ENCODE measurements at places on chromosomes 12 and 14.

- DNase-seq: peak; percentile 31
Observed at GRCh38 chr12:120110550-120111501, 5.7 kb downstream of the RAB35 start.

GRCh38 chr12:1117371-1117770 is 126.3 kb downstream of the ERC1 start:
- no peak for DNase-seq

GRCh38 chr12:58877243-58877743 is 43.0 kb downstream of the LRIG3 start:
- no peak for DNase-seq

- no peak for DNase-seq
Observed at GRCh38 chr14:36626151-36626550, 35.5 kb upstream of the PAX9 start.

DNA sequence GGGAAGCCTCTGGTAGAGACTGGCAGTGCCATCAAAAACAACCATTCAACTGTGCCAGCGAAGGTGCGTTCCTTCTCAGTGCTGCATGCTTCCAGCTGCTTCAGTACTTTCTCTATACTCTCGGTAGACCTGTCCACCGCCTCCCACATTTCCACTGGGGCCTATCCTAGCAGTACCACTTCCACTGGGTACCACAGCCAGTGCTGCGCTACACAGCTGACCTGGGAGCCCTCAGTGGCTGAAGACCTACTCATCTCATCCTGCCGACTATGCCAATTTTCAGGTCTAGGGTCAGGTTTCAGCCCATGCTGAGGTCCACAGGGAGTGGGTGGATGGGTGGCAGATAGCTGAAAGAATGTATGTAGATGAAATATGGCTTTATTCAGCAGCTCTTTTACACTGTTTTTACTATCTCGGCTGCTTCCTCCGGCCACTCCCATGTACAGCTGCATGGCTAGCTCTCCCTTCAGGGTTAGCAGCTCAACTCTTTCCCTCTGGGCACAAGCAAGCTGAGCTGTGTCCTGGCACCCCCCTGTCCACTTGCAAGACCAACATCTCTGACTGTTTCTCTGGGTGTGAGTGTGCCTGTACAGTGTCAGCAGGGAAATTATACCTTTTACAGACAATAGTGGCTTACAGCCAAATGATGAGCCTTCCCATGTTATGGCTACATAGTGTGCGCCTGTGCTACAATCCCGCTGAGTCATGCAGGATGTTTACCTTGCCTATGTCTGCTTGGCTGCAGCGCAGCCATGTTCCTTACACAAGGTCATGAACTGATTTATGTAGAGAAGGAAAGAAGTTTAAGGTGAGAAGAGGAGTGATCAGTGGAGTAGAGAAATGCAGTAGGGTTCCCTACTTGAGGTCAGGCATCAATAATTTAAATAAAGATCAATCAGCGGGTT is 125.7 kb upstream of the DDHD1 start:
- DNase-seq: no peak

DNA sequence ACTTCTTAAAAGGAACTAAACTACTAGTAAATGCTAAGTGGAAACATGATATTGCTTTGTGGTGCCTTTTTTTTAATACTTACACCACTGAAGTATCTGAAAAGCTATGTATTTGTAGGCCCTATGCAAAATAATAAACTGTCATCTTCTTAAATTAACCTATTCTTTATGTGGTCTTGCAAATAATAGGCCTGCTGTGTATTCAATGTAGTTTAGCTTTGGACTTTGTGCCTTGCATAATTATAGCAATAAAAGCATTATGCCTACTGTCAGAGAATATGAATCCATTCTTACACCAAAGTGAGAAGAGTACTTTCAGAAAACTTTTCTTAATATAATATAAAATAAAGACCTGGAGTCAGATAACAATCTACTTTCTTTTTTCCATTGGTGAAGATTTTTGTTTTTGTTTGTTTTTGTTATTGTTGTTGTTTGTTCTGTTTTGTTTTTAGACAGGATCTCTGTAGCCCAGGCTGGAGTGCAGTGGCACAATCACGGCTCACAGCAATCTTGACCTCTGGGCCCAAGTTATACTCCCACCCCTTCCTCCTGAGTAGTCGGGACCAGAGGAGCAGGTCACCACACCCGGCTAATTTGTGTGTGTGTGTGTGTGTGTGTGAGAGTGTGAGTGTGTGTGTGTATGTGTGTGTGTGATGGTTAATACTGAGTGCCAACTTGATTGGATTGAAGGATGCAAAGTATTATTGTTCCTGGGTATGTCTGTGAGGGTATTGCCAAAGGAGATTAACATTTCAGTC is 213.8 kb downstream of the SLC6A15 start:
- no peak for DNase-seq

DNA sequence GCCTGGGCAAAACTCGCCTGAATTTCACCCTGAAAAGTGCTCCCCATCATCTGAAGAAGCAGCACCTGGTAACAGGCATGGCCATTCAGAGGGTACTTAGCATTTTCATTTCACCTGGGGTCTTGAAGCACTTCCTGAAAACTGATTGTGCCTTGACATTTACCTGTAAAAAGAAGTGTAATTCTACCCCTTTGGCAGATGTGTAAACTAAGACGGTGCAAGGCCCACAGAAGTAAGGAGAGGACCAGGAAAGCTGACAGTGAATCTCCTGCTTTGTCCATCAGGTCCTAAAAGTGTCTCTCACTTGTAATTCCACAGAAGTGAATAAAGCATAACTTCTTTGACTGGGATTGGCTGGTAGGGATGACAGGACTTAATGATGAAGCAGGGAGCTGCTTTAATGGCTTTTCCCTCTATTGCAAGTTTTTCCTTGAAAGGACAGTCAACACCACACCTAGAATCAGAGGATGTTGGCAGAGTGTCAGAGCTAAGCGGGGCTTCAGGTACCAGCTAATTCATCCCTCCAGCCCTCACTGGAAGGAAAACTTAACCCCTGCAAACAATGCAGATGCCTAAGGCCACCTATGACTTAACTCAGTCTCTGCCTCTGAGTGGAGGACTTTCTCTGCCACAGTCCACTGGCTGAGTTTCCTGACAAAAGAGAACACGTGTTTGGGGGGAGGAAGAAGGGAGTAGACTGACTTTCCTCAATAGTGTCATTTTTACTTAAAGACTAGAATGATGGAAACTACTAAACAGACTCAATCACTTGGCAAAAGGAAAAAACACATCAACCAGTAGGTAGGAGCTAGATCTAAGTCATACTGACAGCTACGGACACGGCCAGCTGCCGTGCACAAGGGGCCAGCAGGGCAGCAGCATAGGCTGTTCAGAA is 74.7 kb downstream of the NUAK1 start:
- no peak for DNase-seq

DNA sequence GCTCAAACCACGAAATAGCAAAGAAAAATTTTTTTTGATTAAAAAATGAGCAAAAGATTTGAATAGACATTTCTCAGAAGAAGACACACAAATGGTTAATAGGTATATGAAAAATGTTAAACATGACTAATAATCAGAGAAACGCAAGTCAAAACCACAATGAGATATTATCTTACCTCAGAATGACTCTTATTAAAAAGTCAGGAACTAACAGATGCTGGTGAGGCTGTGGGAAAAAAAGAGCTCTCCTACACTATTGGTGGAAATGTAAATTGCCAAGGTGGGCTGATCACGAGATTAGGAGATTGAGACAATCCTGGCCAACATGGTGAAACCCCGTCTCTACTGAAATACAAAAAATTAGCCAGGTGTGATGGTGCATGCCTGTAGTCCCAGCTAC is 315.5 kb upstream of the FLRT2 start:
- DNase-seq: no peak

All from stimulated activated CD4-positive, alpha-beta T cell treated with anti-CD3 and anti-CD28 coated beads, Interleukin-15, amount 100 ng/mL, for 48 hours (primary cell).